ENCODE measurements at places on chromosomes 16 and 17. TPM values are rescaled to one million over a fixed set of nuclear protein-coding genes. Genes with fewer than 3 reads are reported as not detected.

The FADS6 gene
- 2.6 TPM for polyA plus RNA-seq

The C1QL1 gene
- polyA plus RNA-seq: 0.79 TPM

The SLC22A31 gene
- polyA plus RNA-seq: 0.14 TPM

The PRSS8 gene
- 64.3 TPM for polyA plus RNA-seq

The PSMD12 gene
- polyA plus RNA-seq: 28.7 TPM
